NCI-H1436 treated with DMSO at 0.1 percent for 48 hours (cell line): ENCODE measurements at places on chromosomes 11 and 22.

DNA sequence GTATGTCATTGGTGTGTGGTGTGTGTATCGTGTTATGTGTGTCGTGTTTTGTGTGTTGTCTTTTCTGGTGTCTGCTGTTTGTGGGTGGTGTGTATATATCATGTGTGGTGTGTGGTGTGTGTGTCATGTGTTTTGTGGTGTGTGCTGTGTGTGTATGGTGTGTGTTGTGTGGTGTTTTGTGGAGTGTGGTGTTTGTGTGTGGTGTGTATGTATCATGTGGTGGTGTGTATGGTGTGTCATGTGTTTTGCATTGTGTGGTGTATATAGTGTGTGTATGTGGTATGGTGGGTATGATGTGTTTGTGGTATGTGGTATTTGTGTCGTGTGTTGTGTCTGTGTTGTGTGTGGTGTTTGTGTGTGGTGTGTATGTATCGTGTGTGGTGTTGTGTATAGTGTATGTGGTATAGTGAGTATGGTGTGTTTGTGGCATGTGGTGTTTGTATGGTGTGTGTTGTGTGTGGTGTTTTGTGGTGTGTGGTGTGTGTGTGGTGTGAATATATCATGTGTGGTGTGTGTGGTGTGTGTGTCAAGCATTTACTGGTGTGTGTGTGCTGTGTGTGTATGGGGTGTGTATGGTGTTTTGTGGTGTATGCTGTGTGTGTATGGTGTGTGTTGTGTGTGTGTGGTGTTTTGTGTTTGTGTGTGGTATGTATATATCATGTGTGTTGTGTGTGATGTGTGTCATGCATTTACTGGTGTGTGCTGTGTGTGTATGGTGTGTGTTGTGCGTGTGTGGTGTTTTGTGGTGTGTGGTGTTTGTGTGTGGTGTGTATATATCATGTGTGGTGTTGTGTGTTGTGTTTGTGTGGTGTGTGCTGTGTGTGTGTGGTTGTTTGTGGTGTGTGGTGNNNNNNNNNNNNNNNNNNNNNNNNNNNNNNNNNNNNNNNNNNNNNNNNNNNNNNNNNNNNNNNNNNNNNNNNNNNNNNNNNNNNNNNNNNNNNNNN, 12.7 kb downstream of the PIM3 start:
- no peak for DNase-seq

GRCh38 chr11:12232817-12233601, 122.6 kb downstream of the MICAL2 start:
- DNase-seq, result no peak

- no peak for DNase-seq
Observed at GRCh38 chr11:6571434-6572008, 31.9 kb downstream of the RRP8 start.

DNA sequence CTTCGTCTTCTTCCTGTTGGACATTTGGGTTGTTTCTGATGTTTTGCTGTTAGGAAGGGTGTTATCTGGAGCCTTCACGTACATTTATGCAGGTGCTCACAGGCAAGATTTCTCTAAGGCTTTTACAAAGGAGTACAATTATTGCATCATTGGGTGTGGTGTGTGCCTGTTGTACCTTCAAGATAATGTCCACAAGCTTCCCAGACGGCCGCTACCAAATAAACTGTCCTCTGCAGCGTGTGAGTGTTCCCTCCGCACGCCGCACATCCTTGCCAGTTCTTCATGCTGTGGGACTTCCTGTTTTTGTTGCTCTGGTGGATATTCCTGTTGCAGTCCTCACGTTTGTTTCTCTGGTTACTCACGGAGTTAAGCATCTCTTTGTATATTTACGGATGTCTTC, 133.3 kb downstream of the TBC1D22A start:
- DNase-seq, result no peak

DNA sequence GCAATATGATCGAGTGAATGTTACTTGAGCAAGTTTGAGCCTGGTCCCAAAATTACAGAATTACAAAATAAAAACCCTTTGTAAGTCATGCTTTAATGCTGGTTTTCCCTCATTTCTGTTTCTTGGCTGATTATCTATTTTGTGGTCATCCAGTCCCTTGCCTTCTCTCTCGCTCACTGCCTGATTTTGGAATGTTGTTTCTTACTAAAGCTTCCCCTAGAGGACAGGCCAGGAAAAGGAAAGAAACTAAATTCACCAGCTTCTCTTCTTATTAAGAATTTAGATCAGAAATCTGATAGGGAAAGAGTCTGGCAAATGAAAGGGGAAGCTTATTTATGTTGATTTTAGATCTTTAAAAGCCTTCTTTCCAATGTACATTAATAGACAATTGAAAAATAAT, 16.6 kb upstream of the BDNF start:
- no peak for DNase-seq

GRCh38 chr11:61157743-61158142, 3.5 kb downstream of the VPS37C start:
- no peak for DNase-seq

GRCh38 chr22:20884454-20884853, 25.6 kb downstream of the SNAP29 start:
- no peak for DNase-seq
